Fibroblast of the aortic adventitia (primary cell): ENCODE measurements at places on chromosomes 1 and 21. TPM values are rescaled to one million over a fixed set of nuclear protein-coding genes. Genes with fewer than 3 reads are reported as not detected.

Gene CAMK1G
- 0.90 and 1.1 TPM in 2 replicates for total RNA-seq

Gene KIF26B
- 4.6 and 20.9 TPM in 2 replicates for total RNA-seq

Gene TNNI3K
- total RNA-seq: 1.6 TPM in 1 of 2 replicates, not detected in the other

Gene SLAMF9
- total RNA-seq: not detected in 2 replicates

Gene HMGN2
- 161 and 225 TPM in 2 replicates for total RNA-seq

Gene APOBEC4
- total RNA-seq: not detected in 2 replicates

Gene TMEM81
- 1.5 and 2.0 TPM in 2 replicates for total RNA-seq

Gene TEX38
- total RNA-seq: not detected in 2 replicates

Gene ADCY10
- 0.09 and 0.25 TPM in 2 replicates for total RNA-seq

Gene MKNK1
- 15.4 and 17.7 TPM in 2 replicates for total RNA-seq

Gene PRELP
- 1.4 and 3.7 TPM in 2 replicates for total RNA-seq

Gene MPL
- total RNA-seq: not detected in 2 replicates
